Stimulated activated CD4-positive, alpha-beta T cell treated with anti-CD3 and anti-CD28 coated beads, Interleukin-1b, Interleukin-23, amount 100 ng/mL, for 4 hours (primary cell): ENCODE measurements at places on chromosomes 12 and 14.

GRCh38 chr14:71855399-71856036 lies 76.7 kb upstream of the RGS6 start:
- peak; percentile 48 for DNase-seq

- DNase-seq, result no peak
Measured at GRCh38 chr12:16562435-16562834, 43.5 kb downstream of the LMO3 start.

DNA sequence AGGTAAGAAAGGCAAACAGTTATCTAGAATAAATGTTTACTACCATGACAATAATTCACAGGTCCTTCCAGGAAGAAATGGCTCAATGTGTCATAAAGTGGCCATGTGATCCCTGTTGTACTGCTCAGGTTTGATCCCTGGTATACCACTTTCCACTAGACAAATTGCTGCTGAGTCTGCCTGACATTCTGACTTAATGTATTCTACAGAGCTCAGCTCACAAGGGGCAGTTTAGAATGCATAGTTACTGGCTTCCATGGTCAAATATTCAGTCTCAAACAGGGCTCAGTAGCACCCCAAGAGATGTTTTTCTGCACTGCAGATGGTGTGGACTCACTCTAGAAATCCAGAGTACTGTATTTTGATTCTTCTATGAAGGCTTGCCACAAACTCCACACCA lies 21.8 kb downstream of the TSHR start:
- no peak for DNase-seq

DNA sequence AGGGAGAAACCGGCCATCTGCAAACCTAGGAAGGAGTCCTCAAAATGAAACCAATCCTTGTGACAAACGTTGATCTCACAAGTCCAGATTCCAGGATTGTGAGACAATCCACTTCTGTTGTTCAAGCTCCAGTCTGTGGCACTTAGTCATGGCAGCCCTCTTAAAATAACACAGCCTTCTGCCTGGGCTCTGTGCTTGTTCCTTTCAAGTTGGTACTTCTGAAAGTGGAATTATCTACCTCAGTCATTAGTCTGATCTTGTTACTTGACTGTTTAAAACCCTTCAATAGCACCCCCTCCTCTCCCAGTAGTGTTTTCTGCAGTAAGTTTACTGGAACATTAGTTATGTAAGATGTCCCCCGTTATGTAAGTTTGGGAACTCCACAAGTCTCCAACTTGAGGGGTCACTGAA lies 111.0 kb upstream of the HIF1A start:
- DNase-seq, result no peak

- DNase-seq, result no peak
Measured at GRCh38 chr12:58629376-58629775, 290.9 kb downstream of the LRIG3 start.
